ENCODE measurements at places on chromosomes 11 and 22.

- DNase-seq = peak; percentile 58
These were observed 4.9 kb upstream of the CNTN5 start for GRCh38 chr11:99015634-99016454.

DNA sequence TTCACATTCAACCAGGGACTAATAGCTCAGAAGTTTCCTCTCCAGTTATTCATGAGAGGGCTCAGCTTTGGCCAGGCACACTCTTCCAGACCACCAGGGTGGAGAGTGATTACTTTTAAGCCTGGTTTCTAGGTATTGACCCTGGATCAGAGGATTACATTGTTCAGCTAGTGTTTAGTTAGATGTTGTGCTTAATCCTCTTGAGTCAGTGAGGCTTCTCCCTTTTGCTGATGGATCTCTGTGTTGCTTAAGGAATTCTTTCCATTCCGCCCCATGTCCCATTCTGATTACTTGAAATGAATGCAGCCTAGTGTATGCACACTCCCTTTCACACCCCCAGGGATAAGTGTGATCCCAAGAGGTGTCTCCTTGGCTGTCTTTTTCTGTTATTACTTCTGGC, 271.7 kb upstream of the ANO5 start:
- no peak for DNase-seq

DNA sequence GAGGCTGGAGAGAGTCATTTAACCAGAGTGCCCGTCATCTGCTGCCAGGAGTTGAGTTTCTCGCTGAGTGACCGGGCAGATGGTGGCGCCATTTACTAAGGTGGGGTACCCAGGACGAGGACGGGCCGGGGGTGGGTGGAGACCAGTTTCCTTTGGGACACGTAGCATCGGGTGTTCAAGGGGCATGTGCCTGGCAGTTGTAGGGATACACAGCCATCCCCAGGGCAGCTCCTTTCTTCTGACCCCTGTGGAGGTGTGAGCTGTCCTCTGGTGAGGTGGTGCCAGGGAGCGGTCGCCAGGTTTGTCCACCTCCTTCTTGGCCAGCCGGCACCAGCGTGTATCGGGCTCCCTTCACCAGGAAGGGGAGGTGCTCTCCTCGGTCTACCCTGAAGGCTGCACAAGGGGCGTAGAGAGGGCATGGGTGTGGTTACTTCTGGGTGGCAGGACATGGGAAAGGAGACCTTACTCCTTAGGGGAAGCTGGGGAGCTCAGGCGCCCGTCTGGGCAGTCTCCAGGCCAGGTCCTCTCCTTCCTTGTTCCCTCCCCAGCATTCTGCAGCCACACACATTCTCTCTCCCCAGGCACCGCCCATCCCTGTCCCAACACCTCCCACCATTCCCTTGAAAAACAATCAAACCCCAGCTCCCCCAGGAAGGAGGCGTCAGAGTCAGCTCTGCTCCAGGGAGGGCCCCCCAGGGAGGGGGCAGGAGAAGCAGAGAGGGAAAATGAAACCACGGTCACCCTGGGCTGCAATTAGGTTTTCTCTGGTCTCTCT, 10.3 kb upstream of the MB start:
- peak; percentile 83 for DNase-seq

DNA sequence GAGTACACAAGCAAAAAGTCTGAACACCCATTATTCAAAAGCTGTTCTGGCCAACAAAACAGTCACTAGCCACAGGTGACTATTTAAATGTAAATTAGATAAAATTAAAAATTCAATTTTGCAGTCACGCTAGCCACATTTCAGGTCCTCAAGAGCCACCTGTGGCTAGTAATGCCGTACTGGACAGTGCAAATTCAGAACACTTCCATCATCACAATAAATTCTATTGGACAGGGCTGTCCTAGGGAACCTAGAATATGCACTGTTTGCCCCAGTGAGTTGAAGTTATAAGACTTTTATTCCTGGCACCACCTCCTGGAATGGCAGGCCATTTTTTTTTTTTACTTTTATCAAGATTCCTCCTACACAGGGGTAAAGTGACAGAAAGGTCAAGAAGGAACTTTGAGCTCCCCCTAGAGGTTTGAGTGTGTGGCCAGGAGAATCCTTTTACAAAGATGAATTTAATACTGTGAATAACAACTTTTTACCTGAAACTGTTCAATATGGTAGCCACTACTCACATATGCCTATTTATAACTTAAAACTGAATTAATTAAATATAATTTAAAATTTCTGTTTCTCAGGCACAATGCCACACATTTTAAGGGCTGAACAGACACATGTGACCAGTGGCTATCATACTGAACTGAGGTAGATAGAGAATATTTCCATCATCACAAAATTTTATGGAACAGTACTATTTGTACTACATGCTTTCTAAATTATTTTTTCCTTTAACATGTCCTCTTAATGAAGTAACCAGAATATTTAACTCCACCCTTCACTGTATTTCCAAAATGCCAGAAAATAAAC, 6.5 kb downstream of the MSANTD2 start:
- peak; percentile 72 for DNase-seq

DNA sequence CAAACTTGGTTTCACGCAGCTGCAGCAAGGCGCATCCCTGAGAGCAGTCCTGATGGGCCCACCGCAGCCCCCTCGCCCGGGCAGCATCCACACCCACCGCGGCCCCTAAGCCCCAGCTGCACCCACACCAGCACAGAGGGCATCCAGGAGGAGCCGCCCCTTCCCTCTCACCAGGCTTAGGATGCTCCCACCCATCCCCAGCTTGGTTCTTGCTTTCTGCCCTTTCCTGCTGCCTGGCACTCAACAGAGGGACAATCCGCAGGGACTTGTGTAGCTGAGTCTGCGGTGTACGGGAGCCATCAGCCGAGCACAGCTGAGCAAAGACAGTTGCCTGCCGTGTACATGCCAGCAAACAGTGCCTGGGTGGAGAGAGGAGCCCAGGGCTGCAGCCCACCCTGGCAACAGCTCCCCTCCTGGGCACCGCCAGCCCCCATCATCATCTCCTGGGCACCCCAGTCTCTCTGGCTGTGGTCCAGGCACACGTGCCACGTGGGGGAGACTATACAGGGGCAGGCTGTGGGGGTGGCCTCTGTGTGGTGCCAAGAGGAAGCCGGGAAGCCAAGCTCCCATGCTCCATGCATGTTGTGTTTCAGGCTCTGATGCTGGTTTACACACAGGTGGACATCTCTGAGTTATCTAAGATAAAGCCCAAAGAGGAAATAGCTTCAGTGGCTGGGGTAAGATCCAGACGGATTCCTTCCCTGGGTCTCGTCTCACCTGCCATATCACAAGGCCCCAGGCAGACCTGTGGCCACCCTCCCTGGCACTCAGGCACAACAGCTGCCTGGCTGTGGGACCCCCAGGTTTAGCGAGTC, 36.0 kb upstream of the GNB1L start:
- peak; percentile 46 for DNase-seq

DNA sequence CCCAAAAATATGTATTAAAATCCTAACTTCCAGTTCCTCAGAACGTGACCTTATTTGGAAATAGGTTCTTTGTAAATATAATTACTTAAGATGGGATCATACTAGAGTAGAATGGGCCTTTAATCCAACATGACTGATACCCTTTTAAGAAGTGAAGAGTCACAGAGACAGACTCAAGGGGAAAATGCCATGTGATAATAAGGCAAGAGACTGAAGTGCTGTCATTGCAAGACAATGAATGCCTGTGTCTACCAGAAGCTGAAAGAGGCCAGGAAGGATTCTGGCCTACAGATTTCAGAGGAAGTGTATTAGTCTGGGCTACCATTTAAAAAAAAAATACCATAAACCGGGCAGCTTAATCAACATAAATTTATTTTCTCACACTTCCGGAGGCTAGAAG, 85.9 kb upstream of the LRRC55 start:
- DNase-seq = no peak

DNA sequence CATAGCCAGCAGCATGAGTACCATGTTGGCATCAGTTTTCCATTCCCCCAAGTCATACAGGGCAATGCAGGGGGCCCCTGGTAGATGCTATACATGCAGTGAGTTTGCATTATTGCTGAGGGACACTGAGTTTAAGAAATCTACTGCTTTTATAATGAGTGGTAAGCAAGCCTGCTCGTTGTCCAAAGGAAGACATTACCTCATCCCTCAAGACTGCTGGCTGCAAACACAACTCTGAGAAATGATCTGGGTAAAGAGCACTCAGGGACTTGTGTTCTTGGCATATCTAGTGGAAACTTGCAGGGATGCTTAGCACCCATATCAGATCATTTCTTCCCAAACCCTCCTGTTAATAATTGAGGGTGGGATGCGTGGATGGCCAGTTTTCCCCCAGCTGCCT, 77.9 kb downstream of the CWC15 start:
- no peak for DNase-seq

DNA sequence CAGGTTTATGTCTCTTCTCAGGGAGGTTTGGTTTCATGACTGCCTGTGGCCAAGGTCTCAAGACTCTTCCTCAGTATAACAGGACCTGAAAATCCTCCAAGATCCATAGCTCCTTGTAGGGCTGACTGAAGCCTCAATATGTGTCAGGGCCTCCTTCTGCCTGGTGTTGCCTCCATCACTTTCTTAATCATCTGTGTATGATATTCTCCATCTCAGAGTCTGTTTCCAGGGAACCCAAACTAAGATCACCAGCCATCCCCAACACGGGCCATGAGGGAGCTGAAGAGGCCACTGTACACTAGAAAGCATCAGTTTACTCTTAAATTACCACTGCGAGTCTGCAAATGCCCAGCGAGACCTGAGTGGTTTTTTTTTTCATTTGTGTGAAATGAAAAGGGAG, 17.7 kb downstream of the GGTLC2 start:
- no peak for DNase-seq

GRCh38 chr11:31720225-31720624, 90.9 kb downstream of the PAX6 start:
- no peak for DNase-seq

DNA sequence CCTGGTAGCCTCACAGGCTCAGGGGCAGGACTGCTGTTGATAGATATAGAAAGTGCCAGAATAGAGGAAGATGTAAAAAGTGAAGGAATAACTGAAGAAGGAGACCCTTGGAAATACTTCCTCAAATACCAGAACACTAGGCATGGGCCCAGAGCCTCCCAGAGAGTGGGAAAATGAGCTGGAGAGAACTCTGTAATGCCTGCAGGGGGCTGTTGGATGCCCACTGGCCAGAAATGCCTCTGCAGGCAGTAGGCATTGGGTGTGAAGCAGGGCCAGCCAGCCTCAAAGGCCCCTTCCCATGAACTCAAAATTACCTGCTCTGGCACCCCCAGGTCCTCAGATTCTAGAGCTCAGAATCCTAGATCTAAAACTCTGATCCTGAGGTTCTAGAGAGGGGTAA, 15.1 kb downstream of the P2RY2 start:
- DNase-seq = no peak

DNA sequence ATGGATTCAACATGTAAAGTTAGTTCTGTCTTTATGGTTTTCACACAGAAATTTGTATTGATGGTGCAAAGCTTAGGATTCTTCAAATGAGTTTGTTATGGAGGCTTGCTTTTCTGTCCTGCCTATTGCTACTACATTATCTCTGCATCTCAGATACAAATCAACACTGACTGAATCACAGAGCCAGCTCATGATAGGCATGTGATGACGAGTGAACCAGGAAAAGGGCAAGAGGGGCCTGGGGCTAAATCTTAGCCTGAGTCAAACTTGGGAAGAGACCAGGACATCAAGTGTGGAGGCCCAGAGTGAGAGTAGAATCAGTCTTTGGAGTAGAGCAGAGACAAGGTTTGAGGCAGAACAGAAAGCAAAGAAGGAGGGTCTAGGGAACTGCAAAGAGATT, 107.1 kb upstream of the CD44 start:
- DNase-seq = no peak

DNA sequence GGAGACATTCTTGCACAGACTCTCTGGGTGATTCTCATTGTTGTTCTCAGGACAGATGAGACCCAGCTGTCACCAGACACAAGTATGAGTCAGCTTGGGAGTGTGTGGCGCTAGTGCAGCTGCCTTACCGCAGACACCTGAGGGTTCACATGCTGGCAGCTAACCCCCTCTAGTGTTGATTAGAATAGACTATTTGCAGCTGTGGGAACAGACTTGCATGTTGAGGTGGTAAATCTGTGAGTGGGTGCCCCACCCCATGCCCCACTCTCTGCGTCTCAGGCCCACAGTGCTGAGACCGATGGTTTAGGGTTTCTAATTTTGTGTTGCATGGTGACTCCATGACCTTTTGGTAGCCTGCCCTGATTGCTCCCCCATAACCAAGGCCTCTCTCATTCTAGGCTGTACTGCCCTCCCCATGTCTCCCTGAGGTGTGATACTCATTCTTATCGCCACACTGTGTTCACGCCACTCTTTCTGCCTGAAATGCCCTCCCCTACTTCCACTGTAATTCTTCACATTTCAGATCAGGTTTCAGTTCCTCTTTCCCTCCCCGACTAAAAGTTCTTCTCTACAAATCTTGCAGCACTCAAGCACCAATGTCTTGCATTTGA, 73.7 kb upstream of the KIRREL3 start:
- DNase-seq = peak; percentile 77

GRCh38 chr11:29802522-29802921, 214.3 kb downstream of the KCNA4 start:
- DNase-seq = no peak

DNA sequence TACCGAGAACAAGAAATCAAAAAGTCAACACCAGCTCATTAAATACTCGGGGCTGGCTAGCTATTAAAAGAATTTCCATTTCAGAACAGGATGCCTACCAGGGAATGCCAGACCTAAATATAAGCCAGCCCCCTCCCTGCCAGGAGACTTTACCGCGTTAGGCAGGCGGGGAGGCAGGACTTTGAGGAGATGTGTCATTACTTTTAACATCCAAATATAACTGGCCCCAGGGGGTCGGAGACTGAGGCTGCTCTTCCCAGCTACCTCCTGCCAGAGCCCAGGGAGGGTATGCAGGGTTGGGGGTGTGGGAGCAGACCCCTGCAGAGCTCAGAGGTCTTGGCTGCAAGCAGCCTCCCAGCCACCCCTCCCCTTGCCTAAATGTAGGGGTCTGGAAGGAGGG, 183.5 kb downstream of the DSCAML1 start:
- DNase-seq = no peak

- no peak for DNase-seq
These were observed 57.3 kb downstream of the ELMOD1 start for GRCh38 chr11:107648242-107648641.

GRCh38 chr22:39177456-39177775, 24.9 kb upstream of the CBX7 start:
- no peak for DNase-seq

DNA sequence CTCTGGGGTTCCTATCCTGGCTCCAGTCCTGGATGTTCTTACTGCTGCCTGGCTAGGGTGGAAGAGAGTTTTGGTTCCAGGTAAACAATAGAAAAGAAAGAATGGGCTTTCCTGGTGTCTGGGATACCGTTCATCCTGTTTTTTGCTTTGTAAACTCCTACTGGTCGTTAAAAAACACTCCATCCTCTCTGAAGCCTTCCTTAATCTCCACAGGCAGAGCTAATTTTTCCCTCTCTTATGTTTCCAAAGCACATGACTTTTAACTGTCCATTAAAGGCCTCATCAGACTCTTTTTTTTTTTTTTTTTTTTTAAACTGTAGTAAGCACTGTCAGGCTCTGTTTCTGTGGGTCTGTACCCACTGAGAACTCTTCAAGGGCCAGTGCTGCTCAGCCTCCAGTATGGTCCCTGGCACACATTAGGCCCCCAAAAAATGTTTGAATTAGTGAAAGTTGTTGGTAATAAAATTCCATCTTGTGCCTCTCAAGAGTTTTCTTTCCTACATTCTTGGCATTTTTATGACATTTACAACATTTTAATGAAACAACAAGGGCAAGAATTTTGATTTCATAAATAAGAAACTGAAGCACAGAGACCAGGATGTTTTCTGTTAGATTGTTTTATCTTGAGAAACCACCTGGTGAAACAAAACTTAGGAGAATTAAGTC, 104.2 kb downstream of the TEAD1 start:
- DNase-seq = no peak

- peak; percentile 72 for DNase-seq
These were observed 31.0 kb upstream of the CD5 start for GRCh38 chr11:61071208-61071681.

All from OCI-LY7 (cell line).